Activated naive CD4-positive, alpha-beta T cell treated with anti-CD3 and anti-CD28 coated beads, Interleukin-2, amount 10 ng/mL, durations not matched to agents 5 hours and 36 hours (primary cell): ENCODE measurements at places on chromosomes 5 and 9. TPM values are rescaled to one million over a fixed set of nuclear protein-coding genes. Genes with fewer than 3 reads are reported as not detected.

Gene TRIP13
- total RNA-seq, result 19.6 TPM

Gene PCDHAC2
- not detected for total RNA-seq

Gene SLCO6A1
- not detected for total RNA-seq

Gene RLN2
- 2.6 TPM for total RNA-seq

Gene PPIC
- not detected for total RNA-seq

Gene PCDHB5
- total RNA-seq, result not detected

Gene PCDHGA11
- not detected for total RNA-seq

Gene JMY
- total RNA-seq, result 6.8 TPM

Gene TNFAIP8
- total RNA-seq, result 192 TPM

Gene EDIL3
- total RNA-seq, result not detected

Gene BARHL1
- not detected for total RNA-seq

Gene SMIM33
- total RNA-seq, result 2.3 TPM

Gene DBH
- not detected for total RNA-seq

Gene CDK9
- 95.2 TPM for total RNA-seq

Gene LCNL1
- 0.58 TPM for total RNA-seq

Gene RANBP17
- total RNA-seq, result not detected

Gene PCDHGA2
- not detected for total RNA-seq

Gene TUBB4B
- 242 TPM for total RNA-seq

Gene IRX1
- total RNA-seq, result not detected

Gene SHROOM1
- 0.91 TPM for total RNA-seq

Gene IFNB1
- not detected for total RNA-seq

Gene FGD3
- total RNA-seq, result 143 TPM

Gene CCNO
- not detected for total RNA-seq
